ENCODE measurements at places on chromosomes 5 and 9.
A peak's percentile ranks its signal among the peaks of the same experiment; 100 is the strongest.

- no peak for DNase-seq
These were observed 163.3 kb upstream of the WWC1 start for GRCh38 chr5:168128111-168128510.

- DNase-seq, result peak; percentile 39
These were observed 98.6 kb downstream of the OSTF1 start for GRCh38 chr9:75186767-75187380.

DNA sequence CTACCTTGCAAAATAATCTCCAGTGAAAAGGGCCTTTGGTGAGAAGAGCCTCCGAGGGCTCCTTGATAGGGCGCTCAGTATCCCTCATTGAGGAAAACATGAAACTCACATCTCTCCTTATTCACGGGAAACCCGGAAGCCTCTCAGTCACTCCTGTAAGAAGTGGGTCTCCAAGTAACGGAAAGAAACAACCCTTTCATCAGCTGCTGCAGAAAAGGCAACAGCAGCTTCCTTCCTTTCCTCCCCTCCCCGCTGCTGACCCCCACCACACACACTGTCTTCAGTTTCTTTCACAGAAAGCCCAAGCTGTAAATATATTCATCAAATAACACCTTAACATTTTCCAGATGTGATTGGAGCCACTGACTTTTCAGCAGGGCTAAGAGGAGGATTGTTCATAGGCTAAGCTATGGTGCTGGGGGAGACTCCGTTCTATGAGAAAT is 81.4 kb downstream of the C9orf152 start:
- DNase-seq, result no peak

GRCh38 chr9:87720173-87720572 is 5.7 kb upstream of the CTSL start:
- no peak for DNase-seq

GRCh38 chr5:180291943-180292831 is at the start of gene MAPK9:
Gene MAPK9, minus strand, starts transcription at chr5:180292083. Its CDS starts 11,522 bp downstream, at chr5:180280561.
- peak; percentile 92 for DNase-seq

DNA sequence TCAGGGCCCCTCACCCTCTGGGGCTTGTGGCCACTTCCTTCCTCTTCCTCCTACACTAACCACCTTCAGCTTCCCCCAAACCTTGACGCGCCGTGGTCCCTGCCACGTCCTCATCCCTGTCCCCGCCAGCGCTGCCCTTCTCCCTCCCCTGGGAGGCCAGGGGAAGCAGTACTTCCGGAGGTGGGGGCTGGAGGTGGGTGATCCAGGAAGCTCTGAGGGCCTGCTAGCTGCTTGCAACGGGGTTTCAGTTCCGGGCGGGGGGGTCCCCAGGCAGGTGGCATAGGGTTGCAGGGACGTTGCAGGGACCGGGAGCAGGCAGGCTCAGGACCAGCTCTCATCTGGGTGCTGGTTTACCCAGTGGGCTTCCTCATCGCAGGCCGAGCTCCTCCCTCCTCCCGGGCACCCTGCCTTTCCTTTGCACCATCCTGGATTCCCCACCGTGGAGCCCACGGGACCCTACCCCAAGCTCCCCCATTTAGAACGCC is 70.0 kb downstream of the RXRA start:
- DNase-seq, result peak; percentile 58

GRCh38 chr5:147223948-147224791 is 10.7 kb upstream of the STK32A start:
- peak; percentile 53 for DNase-seq

GRCh38 chr9:76297721-76298239 is 96.4 kb downstream of the RFK start:
- no peak for DNase-seq
